HTR-8/SVneo (cell line): ENCODE measurements at places on chromosomes 11 and 22.

GRCh38 chr11:67022341-67022933 is 497 bp upstream of the SYT12 start:
- peak; percentile 85 for DNase-seq

- DNase-seq: no peak
These were observed 5.1 kb upstream of the SLC22A8 start for GRCh38 chr11:63020671-63021291.

- DNase-seq: no peak
These were observed 13.7 kb downstream of the PIWIL3 start for GRCh38 chr22:24760708-24761306.

- peak; percentile 74 for DNase-seq
These were observed 22.3 kb downstream of the ARHGAP42 start for GRCh38 chr11:100709233-100709957.

GRCh38 chr11:129434641-129435498 is 59.2 kb downstream of the BARX2 start:
- no peak for DNase-seq

- no peak for DNase-seq
These were observed 47.4 kb downstream of the PKNOX2 start for GRCh38 chr11:125211948-125212340.

- no peak for DNase-seq
These were observed 30.8 kb downstream of the MYH9 start for GRCh38 chr22:36356708-36357624.

GRCh38 chr11:45361551-45361950 is 75.4 kb upstream of the SYT13 start:
- no peak for DNase-seq

- no peak for DNase-seq
These were observed 351.5 kb downstream of the TBC1D22A start for GRCh38 chr22:47113853-47114415.

DNA sequence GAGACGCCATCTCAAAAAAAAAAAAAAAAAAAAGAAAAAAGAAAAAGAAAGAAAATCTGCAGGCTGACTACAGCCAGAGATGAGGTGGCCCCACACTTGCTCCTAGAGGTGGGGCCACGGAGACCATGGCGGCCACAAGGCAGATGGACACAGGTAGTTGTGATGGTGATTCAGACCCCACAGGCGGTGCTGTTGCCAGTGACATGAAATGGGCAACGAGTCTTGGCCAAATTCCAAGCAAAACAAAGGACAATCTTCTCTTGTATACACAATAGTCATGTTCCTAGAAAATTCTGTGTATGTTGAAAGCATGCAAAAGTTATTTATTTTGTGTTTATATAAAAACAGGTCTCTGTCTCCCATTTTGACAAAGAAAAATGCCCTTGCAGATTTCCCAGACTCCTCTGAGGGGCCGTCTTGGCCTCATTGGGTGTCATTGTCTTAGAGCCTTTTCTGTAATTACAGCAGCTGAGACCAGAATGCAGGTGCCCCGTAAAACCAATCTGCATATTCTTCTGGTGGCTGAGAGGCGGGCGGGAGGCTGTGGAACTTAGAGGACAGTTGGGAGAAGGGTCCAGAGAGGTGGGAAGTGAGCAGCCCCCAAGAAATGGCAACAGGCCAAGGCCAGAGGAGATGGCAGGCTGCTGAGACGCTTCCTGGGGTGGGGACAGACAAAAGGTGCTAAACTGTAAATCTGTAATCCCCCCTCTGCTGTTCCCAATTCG is 22.5 kb upstream of the DAGLA start:
- no peak for DNase-seq

- DNase-seq: no peak
These were observed 28.2 kb downstream of the HEPHL1 start for GRCh38 chr11:94049351-94049750.

DNA sequence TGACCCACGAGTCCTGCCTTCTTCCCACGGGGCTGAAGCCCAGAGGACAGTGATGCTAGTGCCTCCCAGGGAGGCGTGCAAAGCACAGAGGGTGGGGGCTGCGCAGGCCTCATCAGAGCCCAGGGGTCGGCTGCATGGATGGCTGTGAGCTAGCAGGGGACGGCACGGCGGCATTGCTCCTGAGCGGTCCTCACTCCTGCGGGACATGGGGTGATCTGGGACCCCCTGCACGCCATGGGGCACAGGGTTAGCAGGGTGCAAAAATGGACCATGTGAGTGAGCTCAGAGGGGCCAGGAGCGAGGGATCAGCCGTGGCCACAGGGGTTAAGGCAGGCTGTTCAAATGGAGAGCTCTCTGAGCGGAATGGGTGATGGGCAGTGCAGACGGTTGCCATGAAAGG is 138.3 kb downstream of the SNX19 start:
- no peak for DNase-seq

- DNase-seq: no peak
These were observed 3.3 kb upstream of the JAML start for GRCh38 chr11:118227865-118228785.

DNA sequence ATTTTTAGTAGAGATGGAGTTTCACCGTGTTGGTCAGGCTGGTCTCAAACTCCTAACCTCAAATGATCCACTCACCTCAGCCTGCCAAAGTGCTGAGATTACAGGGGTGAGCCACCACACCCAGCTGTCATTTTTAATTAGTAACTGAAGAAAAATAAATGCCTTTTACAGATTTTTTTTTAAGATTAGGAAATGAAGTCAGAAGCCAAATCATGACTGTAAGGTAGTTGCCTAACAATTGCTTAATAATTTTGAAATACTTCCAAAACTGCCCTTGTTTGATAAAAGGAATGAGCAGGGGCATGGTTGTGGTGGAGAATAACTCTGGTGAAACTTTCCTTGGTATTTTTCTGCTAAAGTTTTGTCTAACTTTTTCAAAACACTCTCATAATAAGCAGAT is 98.9 kb upstream of the SLC5A12 start:
- no peak for DNase-seq

DNA sequence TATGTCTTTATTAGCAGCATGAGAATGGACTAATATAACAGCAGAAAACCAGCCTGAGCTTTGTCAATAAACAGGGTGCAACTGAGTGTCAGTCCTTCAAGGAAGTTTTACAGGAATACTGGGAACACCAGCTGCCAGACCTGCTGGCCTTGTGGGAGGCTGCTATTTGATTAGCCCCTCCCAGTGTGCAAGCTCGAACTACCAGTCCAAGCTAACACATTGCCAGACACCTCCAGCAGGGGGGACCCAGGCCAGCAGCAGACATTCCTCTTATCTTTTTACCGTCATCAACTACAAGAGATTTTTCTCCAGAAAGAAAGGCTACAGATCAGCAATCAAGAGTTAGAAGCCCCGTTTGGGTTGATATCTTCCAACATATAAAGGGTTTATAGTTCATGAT is 942.8 kb upstream of the TENM4 start:
- no peak for DNase-seq

DNA sequence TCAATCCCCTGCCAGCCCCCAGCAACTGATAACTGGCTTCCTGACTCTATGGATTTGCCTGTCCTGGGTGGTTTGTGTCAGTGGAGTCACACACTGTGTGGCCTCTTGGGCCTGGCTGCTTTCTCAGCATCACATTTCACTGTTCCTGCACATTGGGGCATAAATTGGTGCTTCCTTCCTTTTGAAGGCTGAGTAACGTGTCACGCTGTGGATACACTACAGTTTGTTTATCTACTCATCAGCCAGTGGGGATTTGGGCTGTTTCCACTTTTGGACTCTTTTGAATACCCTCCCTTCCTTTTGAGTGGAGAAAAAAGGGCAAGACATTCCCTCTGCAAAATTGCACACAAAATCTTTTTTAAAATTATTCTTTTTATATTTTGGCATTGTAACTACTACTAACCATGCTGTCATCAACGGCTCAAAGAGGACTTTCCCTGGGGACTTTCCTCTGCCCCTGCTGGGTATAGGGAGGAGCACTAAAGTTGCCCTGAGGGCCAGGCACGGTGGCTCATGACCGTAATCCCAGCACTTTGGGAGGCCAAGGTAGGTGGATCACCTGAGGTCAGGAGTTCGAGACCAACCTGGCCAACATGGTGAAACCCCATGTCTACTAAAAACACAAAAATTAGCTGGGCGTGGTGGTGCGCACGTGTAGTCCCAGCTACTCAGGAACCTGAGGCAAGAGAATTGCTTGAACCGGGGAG is 7.8 kb upstream of the CELSR1 start:
- DNase-seq: no peak

DNA sequence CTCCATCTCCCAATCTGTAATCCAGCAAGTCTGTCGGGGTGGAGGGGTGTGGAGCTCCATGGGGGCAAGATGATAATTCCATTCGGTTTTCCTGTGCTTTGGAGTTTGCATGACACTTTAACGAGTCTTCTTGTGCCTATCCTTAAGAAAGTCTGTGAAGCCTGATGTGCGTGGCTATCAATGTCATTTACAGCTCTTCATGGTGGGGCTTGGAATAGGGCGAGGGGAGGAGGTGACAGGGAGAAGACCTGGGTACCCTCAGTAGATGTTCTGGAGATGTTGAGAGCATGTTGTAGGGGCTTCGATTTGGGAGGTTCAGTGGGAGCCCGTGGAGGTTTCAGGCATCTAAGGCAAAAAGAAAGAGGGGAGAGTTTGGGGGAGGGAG is 579 bp upstream of the PHLDB1 start:
- no peak for DNase-seq

- no peak for DNase-seq
These were observed at the start of gene CHRM1 for GRCh38 chr11:62921201-62921572. Gene CHRM1, minus strand, starts transcription at chr11:62921363. Its CDS starts 10,263 bp downstream, at chr11:62911100.

DNA sequence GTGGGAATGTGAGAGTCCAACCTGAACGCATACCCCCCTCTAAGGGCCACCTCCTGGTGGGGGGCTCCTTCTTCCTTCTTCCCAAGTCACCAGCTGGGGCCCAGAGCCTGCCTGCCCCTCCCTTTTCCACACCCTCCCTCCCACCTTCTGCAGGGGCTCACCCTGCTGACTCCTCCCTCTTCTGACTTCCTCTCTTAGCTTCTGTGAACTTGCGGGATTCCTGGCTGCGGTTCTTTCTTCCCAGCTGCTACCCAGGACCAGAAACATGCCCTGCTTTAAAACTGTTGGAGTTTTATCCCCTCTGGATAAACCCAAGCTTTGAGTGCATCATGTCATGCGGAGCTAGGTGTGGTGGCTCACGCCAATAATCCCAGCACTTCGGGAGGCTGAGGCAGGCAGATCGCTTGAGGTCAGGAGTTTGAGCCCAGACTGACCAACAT is 10.2 kb downstream of the LRRC74B start:
- DNase-seq: no peak

DNA sequence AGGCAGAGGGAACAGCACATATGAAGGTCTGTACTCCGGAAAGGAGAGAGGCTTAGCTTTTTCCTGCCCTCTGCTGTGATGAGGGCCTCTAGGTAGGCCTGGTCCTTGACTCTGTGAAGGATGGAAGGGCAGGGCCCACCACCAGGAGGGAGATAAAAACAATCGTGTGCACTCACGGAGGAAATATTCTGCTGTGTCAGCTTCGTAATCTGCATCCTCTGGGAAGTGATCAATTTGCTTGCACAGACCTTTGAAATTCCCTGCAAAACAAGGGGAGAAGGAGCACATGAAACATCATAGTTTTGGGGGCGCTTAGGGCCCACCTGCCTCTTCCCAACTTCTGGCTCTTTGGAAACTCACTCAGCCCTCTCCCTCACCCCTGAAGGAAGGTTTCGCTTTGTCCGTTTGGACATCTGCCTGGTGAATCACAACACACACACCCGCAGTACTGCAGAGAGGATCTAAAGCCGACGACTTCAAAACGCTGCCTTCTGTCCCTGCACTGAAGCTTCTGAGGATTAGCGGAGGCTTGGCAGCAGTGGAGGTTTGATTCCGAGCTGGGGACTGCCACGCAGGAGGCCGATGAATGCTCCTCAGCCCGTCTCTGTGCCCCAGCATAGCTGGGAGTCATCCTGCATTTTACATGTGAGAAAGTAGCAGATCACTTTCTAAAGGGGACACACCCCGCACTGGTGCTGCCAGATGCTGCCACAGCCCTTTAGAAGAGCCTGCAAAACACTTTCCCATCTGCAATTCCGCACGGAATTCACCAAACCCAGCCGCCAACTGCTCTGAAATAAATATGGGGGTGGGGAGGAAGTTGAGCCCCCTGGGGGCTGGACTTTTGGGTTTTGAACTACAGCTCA is 58.6 kb upstream of the EIF3D start:
- DNase-seq: no peak

DNA sequence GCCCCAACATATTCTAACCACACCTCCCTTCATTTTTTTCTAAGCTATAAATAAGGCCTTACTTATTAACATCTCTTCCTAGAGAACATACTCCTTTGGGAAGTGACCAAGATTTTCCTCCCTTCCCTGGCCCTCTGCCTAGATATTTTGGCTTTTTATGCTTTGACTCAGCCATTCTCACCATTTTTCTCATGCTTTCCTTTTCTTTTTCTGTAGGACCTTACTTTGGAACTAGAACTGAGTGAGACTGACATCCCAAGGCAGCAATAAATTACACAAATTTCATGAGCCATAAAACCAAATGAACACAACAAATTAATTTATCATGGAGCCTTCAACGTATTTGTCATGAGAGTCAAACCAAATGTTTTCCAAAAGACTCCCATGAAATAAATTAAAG is 142.7 kb upstream of the CTSC start:
- DNase-seq: peak; percentile 25

DNA sequence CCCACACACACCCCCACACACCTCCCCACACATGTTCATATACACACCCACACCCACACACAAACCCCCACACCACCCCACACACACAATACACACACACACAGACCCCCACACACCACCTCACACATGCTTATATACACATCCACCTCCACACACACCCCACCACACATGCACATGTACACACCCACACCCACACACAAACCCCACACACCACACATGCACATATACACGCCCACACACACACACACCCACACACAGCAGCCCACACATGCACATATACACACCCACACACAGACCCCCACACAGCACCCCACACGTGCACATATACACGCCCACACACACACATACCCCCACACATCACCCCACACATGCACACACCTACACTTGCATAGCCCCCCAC is 29.1 kb downstream of the KCNC1 start:
- DNase-seq: no peak

- no peak for DNase-seq
These were observed 74.4 kb upstream of the PRR5 start for GRCh38 chr22:44627521-44628139.

DNA sequence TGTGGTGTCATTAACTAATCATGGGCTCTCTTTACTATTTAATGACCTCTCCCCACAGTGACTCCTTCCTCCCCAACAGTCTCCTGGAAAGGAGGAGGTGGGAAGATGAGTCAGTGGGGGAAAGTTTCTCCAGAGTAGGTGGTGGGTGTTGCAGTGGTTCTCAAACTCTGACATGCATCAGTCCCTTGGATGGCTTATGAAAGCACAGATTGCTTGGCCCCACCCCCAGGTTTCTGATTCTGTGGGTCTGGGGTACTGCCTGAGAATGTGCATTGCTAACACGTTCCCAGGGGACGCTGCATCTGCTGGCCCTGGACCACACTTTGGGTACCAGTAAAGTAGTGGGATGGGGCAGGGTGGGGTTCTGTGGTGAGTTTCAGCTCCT is 9.8 kb downstream of the CD82 start:
- DNase-seq: no peak
